Skin of body (tissue), 3 donors: ENCODE measurements at places on chromosomes 1 and 21. TPM values are rescaled to one million over a fixed set of nuclear protein-coding genes. Genes with fewer than 3 reads are reported as not detected.

DNA sequence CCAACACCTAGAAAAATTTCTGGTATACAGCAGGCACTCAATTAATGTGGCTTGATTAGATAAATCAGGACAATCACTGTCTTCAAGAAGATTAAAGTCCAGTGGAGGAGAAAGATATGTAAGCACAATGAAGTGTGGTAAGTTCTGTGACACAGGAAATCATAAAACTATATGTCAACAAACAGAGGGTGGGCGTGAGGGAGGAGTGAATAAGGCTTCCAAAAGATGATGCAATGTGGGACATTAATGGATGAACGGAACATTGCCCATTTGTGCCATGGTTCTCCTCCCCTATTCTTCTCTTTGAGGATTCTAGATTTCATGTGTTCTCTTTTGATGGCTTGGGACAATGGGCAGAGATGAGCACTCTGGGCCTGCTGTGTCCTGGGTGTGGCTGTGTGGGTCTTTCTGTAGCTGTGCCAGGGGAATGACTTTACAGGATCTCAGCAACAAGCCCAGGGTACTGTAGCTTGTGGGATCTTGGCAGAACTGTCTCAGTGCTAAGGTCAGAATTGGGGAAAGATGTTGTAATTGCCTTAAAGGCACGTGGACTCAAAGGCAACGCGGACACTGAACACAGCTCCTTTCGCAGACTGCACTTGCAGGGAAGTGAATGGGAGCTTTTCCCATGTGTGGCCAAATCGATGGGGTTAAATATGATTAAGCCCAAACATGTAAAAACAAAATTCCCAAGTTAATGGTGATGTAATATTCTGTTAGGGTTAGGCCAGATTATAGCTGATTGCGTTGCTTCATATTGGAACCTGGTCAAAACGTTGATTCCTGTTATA lies 366.9 kb downstream of the TGFB2 start:
- DNase-seq = peak; percentile 76

DNA sequence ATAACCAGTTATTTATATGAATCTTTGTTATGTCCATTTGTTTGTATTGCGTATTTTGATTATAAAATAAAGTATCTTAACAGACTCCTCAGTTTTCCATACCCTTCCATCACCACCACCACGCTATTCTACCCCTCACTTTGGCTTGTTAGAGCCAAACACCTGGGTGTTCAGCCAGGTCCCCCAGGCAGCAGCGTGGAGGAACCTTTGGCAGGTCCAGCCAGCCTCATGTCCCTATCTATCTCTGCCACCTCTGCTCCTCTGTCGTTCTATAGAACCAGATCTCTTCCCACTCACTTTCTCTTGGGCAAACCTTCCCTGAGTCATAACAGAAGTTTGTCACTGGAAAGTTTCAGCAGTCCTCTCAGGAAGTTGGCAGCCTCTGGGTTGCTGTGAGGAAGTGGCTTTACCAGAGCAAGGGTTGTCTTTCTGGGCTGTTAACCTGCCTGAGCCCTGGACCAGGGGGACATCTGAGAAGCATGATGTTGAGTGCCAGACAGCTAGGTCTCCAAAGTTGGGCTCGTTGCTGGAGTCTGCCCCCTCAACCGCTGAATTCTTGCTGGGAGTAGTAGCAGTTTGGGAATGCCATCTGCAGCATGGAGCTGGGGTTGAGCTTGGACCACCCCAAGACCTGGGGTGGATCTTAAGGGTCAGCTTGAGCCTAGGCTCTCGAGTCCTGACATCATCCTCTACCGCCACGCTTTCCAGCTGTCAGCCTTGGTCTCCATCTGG lies 996 bp upstream of the SH3BGRL3 start:
- peak; percentile 25 for DNase-seq

DNA sequence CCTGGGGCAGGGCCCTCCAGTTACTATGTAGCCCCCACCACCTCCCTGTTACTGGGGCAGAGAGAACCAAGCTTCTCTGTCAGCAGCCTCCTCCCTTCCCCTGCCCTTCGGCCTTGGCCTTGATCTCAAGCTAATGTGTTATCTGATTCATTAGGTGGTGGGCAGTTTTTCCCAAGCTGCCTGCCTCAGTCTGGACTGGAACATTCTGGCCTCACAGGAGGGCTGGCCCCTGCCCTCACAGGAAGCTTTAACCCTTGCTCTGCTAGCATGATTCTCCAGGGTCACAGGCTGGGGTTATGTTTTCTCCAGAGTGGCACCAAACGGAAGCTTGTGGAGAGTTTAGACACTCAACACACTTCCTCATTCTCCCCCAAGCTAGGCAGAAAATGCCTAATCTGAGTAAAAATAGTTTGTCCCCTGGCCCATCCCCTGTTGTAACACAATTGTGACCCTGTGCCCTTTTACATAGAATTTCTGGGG lies 37.2 kb upstream of the SLC6A9 start:
- no peak for DNase-seq

DNA sequence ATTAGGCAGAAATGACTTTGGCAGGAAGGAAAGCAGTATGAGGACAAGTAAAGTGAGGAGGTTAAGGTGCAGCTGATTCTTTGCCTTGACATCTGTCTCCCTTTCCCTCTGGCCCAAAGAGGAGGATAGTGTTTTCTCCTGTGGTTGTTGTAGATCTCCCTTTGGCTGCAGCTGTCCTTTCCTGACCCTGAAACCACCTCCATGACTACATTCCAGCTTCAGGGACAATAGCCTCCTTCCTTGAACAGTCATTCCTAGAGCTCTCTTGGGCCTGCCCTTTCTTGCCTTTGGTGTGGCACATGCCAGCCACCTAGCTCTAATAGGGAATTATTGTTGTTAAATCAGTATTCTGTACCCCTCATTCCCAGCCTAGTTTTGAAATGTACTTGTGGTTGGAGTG lies 6.2 kb downstream of the ZMYM1 start:
- no peak for DNase-seq

GRCh38 chr1:21537932-21538630 lies 28.9 kb downstream of the ALPL start:
- no peak for DNase-seq

GRCh38 chr1:182189535-182190066 lies 128.1 kb upstream of the ZNF648 start:
- DNase-seq = no peak

GRCh38 chr1:3896396-3897000 lies 3.6 kb downstream of the C1orf174 start:
- DNase-seq = no peak

DNA sequence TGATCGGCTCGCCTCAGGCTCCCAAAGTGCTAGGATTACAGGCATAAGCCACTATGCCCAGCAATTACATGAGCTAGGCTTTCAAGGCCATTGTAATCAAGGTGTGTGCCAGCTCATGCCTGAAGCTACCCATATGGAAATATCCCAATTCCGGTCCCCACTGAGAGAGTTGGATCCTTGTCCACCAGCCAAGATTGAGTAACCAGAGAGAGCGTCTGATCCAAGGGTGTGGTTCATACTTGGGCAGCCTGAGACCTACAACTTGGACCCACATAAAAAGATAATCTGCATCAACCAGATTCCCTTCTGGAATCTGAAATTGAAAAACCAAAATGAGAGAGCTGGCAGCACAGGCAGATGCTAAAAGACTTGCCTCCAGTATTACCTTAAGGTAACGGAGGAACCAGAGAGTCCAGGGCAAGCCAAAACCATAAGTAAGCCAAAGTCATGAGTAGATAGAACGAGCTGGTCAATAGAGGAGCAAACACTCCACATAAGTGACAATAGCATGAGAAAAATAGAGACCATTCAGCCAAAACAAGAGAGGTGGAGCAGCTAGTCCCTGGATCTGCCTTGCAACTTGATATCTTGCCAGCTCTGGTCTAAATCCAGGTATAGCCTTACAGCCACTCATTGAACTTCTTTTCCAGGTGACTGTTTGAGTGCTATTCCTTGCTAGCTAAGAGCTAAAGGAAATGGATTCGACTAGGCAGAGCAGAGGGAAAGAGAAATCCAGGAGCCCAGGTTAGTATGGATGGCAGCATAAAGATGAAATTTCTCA lies 63.8 kb upstream of the ATP1A1 start:
- no peak for DNase-seq

DNA sequence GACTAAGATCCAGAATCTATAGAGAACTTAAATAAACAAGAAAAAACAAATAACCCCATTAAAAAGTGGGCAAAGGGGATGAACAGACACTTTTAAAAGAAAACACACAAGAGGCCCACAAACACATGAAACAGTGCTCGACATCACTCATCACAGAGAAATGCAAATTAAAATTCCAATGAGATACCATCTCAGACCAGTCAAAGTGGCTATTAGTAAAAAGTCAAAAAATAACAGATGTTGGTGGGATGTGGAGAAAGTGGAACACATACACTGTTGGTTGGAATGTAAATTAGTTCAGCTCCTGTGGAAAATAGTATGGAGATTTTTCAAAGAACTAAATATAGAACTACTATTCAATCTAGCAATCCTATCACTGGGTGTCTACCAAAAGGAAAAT lies 143.1 kb downstream of the IFI44 start:
- no peak for DNase-seq

GRCh38 chr1:67700692-67701410 lies 15.8 kb downstream of the GADD45A start:
- no peak for DNase-seq

GRCh38 chr21:20276954-20277353 lies 721.3 kb upstream of the NCAM2 start:
- DNase-seq = no peak

- no peak for DNase-seq
Measured at GRCh38 chr1:117820096-117820495, 109.3 kb downstream of the GDAP2 start.

- no peak for DNase-seq
Measured at GRCh38 chr1:41384579-41384978, 23.3 kb downstream of the FOXO6 start.

Gene HEYL
- total RNA-seq = 5.2 TPM

Gene SPATA6
- 24.4 TPM for total RNA-seq

Gene NFIA
- total RNA-seq = 47.7 TPM

Gene PADI2
- 11.8 TPM for total RNA-seq

Gene DPT
- 191 TPM for total RNA-seq

Gene CCDC27
- total RNA-seq = not detected

Gene RNU1-4
- 34,682 TPM for total RNA-seq
